Sciatic nerve (tissue), 2 donors: ENCODE measurements at places on chromosomes 6 and 20.

DNA sequence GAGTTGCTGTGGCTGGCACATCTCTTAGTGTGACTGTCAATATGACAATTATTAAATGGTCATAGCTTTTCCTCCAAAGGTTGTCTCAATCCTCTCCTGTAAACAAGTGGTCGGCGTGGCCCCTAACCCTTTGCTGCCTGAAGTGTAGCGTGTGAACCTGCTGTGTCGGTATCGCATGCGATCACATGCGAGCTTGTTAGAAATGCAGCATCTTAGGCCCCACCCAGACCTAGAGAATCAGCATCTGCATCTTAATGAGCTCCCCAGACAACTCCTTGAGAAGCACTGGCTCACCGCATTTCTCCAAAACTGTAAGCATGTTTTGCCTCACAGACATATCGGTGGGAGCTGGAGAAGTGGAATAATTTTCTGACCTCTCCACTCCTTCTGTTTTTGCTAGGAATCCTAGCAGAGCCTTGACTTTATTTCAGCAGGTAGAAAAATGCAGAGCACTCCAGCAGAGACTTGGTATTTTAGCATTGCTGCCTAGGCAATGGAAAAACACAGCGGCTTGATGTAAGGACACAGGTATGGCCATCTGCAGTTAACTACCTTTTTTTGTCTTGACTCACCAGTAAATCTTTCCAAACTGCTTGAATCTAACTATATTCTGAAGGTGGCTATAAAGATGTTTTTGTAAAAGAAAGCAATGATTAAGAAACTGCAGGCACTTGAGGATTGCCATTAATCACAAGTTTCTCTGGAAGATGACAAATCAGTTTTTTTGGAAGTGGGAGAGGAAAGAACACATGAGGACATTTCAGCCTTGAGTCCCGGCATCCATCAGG lies 67.6 kb downstream of the PSMG4 start:
- peak; percentile 46 for DNase-seq

GRCh38 chr6:125156496-125156895 lies 2.9 kb downstream of the TPD52L1 start:
- DNase-seq, result no peak

DNA sequence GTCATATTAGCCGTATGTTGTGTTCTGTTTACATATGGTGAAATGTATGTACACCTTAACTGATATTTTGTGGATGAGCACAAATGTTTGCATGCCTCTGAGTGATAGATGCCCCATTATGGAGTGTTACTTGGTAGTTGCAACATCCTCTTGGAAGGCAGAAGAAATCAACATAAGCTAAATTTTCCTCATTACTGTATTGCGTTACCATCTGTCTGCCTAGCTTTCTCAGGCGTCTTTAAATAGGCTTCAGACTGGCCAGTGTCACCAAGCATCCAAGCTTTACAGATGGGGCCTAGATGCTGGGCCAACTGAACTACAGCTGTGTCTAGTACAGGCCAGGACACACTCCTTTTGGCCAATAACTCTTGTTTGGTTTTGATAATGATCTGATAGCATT lies 250.6 kb downstream of the SAMD5 start:
- DNase-seq, result no peak

GRCh38 chr20:35489717-35490116 lies 34.3 kb downstream of the CEP250 start:
- no peak for DNase-seq

- DNase-seq, result peak; percentile 70
These were observed 631 bp downstream of the MDGA1 start for GRCh38 chr6:37696841-37697662.

DNA sequence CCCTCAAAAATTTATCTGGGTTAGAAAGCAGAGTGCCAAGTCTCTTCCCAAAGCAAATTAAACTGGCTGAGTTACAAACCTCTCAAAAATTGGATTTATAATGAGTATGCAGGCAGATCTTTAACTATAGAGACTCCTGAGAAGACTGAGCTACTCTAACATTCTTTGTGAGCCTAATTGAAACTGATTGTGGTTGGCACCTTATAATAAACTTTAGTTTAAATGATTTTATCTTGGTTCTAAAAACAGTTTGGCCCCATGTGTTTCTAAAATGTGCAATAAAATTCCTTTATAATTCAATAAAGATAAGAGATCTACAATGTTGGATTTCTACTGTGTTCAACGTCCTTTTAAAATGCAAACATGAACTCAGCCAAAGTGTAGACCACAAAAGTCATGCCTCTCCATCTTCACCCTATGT lies 480.2 kb upstream of the RNF217 start:
- DNase-seq, result no peak

GRCh38 chr20:36018208-36018988 lies 50.0 kb downstream of the CNBD2 start:
- no peak for DNase-seq

DNA sequence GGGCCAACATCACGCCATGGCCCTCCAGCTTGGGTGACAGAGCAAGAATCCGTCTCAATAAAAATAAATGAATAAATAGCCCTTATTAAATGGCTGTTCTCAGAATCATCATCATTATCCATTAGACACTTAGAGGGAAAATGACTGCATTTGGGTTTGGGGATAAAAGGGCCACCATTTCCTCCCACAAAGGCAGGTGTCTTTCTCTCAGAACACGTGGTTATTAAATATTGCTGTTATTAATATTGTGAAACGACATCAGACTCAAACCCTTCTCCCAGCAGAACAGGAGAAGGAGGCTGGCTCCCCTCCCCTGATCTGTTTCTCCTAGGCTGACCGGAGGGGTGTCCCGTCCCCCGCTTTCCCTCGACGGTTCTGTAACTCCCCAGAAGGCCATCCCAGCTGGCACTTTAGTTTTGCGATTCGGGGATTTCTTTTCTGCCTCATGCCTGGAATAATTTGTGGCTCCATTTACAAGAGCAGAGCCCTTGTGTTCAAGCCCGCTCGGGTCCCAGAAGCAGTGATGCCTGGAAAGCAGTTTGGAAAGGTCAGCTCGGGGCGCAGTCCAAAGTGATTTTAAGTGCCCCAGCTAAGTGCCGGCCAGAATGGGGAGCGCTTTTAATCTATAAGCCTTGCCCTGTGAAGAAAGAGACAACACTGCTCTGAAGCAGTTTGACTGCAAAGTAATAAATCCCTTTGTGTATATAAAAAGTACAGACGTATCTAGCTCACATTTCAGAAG lies 41.9 kb downstream of the EYA2 start:
- no peak for DNase-seq

DNA sequence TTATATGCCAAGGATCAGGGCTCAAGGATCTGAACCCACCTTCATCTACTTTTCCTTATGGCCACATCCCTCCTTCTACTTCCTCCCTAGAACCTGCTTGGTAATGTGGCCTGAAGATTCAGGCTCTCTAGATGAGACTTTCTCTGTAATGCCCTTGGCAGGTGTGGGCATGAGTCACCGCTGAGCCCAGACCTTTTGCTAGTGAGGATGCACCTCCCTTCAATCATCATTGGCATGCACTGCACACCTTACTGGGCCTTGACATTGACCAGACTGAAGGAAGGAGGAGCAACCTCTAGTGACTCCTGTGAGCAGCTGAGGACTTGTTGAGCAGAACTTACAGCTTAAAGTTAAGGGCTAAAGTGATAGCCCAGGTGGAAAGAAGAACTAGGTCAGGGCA lies 405.3 kb downstream of the MAFB start:
- DNase-seq, result no peak

- DNase-seq, result no peak
These were observed 2.3 kb upstream of the SIRPB2 start for GRCh38 chr20:1493536-1493935.

DNA sequence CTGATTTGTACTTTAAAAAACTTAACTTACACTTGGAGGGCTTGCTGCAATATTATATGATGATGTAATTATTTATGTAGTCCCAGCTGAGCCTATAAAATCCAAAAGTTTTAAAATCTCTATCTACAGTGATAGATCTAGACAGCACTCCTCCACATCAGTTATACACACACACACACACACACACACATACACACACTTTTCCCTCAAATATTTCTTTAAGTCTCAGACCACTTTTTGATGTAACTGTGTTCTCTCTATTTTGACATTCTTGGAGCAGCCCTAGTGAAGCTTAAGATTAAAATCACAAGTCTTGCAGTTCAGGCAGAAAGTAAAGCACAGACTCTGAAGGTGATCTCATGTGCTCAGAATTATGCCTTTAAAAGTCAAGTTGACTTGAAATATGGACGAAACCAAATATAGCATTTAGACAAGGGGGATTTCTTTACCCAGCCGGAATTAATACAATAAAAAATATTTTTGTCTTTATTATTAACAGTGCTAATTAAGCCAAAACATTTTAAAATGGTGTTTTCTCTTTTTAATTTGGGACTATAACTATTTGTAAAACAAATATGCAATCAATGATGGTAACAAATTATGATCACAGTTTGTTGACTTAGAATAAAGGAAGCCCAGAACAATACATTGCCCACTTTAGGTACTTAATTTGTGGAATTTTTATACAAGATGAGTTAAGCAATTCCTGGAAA lies 63.5 kb upstream of the TMEM30A start:
- DNase-seq, result no peak

GRCh38 chr6:157135691-157136090 lies 187.6 kb downstream of the TMEM242 start:
- no peak for DNase-seq

GRCh38 chr6:29589423-29590048 lies 4.6 kb downstream of the OR2H2 start:
- no peak for DNase-seq

DNA sequence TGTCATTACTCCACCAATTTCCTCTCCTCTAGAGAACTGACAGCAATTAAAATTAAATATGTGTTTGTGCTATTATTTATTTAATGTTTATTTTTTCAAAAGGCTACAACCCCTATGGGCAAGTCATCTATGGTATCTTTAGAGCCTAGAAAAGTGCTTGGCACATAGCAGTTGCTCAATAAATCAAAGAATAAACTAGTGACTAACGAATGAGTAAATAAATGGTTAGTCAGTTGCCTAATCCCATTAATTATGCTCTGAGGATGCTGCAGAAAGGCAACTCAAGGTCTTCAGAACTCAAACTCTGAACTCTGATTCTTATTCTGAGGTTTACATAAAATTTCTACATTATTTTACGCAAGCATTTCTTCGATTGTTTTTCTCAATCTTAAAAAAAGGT lies 193.0 kb upstream of the TSHZ2 start:
- no peak for DNase-seq

DNA sequence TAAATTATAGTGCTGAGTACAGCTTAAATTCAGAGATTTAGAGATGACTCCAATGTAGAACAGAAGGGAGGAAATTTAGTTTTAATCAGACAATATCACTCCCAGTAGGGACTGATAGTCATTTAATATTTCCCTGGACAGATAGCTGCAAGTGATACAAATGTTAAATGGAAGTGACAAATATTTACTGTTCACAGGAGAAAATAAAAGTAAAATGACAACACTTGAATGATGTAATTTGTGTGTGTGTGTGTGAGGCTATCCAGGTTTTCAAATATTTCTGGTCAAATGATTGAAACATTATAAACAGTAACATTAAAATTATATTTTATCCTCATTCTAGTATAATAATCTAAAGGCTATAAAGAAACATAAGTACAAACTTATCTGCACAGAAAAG lies 220.3 kb upstream of the THEMIS start:
- DNase-seq, result no peak

- no peak for DNase-seq
These were observed 78.8 kb downstream of the COL21A1 start for GRCh38 chr6:56168596-56168995.

DNA sequence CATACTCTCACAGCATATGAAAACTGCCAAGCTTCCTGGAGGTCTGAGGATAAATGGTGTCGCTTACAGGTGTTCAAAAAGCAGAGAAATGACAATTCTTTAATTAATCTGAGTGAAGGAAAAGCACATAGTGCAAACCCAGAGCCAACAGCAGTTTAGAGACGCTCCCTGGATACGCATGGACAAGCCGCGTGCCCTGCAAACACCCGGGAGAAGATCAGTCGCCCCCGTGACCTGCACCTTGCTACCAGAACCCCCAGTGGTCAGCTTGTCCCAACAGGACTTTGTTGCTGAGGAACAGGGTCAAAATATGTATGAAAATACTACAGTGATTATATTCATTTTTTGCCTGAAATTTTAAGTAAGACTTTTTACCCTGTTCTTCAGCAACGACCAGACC lies 93.9 kb downstream of the PSMG4 start:
- DNase-seq, result no peak

DNA sequence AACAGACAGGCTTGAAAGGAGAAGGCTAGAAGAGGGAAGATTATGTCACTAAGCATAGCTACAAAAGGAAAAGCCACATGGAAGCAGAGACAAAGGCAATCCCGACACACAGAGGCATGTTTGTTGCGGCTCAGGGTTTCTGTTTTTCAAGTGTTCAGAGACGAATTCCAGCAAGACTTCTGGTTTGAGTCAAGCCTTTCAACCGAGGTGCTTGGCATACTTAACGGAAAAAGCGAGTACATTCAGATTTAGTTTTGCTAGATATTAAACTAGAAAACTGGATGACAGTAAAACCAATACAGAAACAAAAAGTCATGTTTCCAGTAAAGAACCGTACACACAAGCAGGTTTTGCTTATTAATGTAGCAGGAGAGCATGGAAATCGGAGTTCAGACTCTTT lies 27.2 kb downstream of the MCUR1 start:
- DNase-seq, result no peak

DNA sequence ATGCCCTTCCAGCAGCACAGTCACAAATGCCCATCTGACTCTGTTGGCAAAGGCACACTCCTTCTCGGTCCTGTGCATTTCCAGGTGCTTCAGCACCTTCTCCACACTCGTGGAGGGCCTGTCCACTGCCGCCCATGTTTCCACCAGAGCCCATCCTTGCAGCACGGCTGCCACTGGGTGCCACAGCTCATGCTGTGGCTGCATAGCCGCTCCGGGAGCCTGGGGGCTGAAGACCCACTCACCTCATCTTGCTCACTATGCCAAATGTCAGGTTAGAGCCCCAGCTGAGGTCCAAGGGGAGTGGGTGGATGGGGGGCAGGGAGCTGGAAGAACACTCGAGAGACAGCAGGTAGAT lies 6.9 kb downstream of the ZKSCAN3 start:
- no peak for DNase-seq

DNA sequence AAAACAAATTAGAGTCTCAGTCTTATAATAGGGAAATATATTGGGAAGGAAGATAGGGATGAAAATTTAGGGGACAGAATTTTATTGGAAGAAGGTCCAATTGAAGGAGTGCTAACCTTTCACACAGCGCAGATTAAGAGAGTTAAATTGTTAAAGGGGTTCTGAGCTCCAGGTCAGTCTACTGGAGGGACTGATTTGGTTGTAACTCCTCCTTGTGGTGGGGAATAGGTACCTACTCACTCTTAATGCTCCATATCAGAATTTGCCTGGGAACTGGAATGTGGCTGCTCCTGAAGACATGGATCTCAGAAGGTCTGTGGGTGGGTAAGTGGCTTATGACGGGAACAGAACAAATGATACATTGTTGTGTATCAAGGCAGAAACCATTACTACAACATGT lies 143.5 kb downstream of the FLRT3 start:
- no peak for DNase-seq

GRCh38 chr20:9140162-9140760 lies 71.4 kb downstream of the PLCB4 start:
- DNase-seq, result no peak

- peak; percentile 66 for DNase-seq
These were observed 54.1 kb upstream of the TPD52L1 start for GRCh38 chr6:125099211-125100073.

- no peak for DNase-seq
These were observed 726.7 kb upstream of the ADGRB3 start for GRCh38 chr6:67908379-67908778.
